ENCODE measurements at places on chromosomes 4 and X. TPM values are rescaled to one million over a fixed set of nuclear protein-coding genes. Genes with fewer than 3 reads are reported as not detected.

Gene ZNF185
- 4.4 TPM for polyA plus RNA-seq

Gene SPANXA2
- not detected for polyA plus RNA-seq

Gene GABRE
- 0.37 TPM for polyA plus RNA-seq

Gene PLXNA3
- 2.3 TPM for polyA plus RNA-seq

Gene HS6ST2
- 0.31 TPM for polyA plus RNA-seq

Gene IL2RG
- polyA plus RNA-seq = 10.4 TPM

Gene TBX22
- polyA plus RNA-seq = not detected

Gene SULT1B1
- 57.6 TPM for polyA plus RNA-seq

Gene MAGEA8
- polyA plus RNA-seq = not detected

Gene FHIP1A
- 1.00 TPM for polyA plus RNA-seq

Gene CENPVL3
- polyA plus RNA-seq = not detected

Gene NPY1R
- polyA plus RNA-seq = 0.33 TPM

Gene MAGEA2
- not detected for polyA plus RNA-seq

Gene TMEM271
- not detected for polyA plus RNA-seq

Gene KIF4A
- polyA plus RNA-seq = 1.2 TPM

Gene SAGE1
- not detected for polyA plus RNA-seq

Gene IL15
- 2.4 TPM for polyA plus RNA-seq

Gene BEX2
- 20.8 TPM for polyA plus RNA-seq

Gene GABRB1
- polyA plus RNA-seq = not detected

Gene SPANXC
- not detected for polyA plus RNA-seq

Gene MAP7D2
- polyA plus RNA-seq = 4.9 TPM

Gene RGN
- polyA plus RNA-seq = 12.5 TPM

Gene MXRA5
- 1.8 TPM for polyA plus RNA-seq

Gene S100P
- polyA plus RNA-seq = 2,173 TPM

Gene IRS4
- not detected for polyA plus RNA-seq

Gene CT45A2
- polyA plus RNA-seq = not detected

All from stomach (tissue), 19 donors.